ENCODE measurements at places on chromosomes 4 and X.

GRCh38 chr4:115187136-115187535 is 73.7 kb upstream of the NDST4 start:
- DNase-seq: no peak

GRCh38 chrX:1788300-1788911 is 173.5 kb downstream of the ASMT start:
- no peak for DNase-seq

DNA sequence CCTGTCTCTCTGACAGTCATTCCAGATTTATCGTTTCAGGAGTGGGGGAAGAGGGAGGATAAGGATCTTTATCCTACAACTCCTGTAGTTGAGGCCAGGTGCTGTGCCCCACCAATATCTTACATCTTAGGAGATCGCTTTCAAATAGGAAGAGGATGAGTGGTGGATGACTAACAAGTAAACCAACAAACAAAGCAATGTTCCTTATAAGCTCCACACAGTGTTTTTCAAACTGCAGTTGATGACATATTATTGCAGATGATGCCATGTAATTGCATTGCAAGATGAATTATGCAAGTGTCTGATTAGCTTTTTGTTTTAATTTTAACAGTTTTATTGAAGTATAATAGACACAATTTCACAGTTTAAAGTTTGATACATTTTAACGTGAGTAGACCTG is 35.8 kb upstream of the TMEM164 start:
- no peak for DNase-seq

- no peak for DNase-seq
These were observed 34.6 kb upstream of the FHL1 start for GRCh38 chrX:136112778-136113177.

GRCh38 chr4:174657472-174657871 is 135.2 kb upstream of the HPGD start:
- no peak for DNase-seq

All from activated CD4-positive, alpha-beta T cell treated with anti-CD3 and anti-CD28 coated beads, Interleukin-2, Interleukin-6, amounts not matched to agents 100 ng/mL and 50 ng/mL, durations not matched to agents 16 hours and 8 hours (primary cell).